ENCODE measurements at places on chromosomes 3 and 15. TPM values are rescaled to one million over a fixed set of nuclear protein-coding genes. Genes with fewer than 3 reads are reported as not detected.

GRCh38 chr15:78749831-78750230 lies 61.4 kb downstream of the ADAMTS7 start:
- H3K4me1 ChIP-seq = peaks cover 10% of the 10 kb centered on the region
- H3K36me3 ChIP-seq = no peaks in the 10 kb centered on the region

GRCh38 chr3:100545371-100545770 lies 53.0 kb downstream of the TMEM45A start:
- DNase-seq = no peak
- no peak overlapping the region for H3K27ac ChIP-seq
- no peak overlapping the region for H3K4me3 ChIP-seq
- H3K27me3 ChIP-seq = no peaks in the 10 kb centered on the region

- H3K4me3 ChIP-seq = no peak overlapping the region
- H3K36me3 ChIP-seq = peaks cover 8% of the 10 kb centered on the region
- H3K27me3 ChIP-seq = no peaks in the 10 kb centered on the region
- H3K27ac ChIP-seq = no peak overlapping the region
- no peaks in the 10 kb centered on the region for H3K4me1 ChIP-seq
- DNase-seq = no peak
These were observed 9.8 kb upstream of the RPSA start for GRCh38 chr3:39396690-39397089.

DNA sequence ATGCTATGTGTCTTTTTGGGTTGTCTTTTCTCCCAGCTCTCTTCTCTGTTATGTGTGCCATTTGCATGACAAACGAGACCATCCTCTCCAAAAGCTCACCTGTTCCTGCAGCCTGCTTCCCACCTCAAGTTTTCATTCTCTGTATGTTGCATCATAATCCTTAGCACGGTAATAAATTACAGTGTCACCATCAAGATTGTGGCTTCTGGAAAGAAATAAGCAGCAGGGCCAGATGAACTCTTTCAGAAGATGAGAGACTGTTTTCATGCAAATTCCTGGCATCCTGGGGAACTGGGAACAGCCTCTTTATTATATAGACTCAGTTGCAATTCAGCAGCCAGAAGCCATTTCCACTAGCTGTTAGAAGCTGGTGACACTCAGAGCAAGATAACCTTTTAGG lies 436.7 kb downstream of the EPHB1 start:
- no peaks in the 10 kb centered on the region for H3K4me1 ChIP-seq
- H3K27me3 ChIP-seq = no peaks in the 10 kb centered on the region
- no peak overlapping the region for H3K27ac ChIP-seq
- no peak overlapping the region for H3K4me3 ChIP-seq
- no peak for DNase-seq
- no peaks in the 10 kb centered on the region for H3K36me3 ChIP-seq

DNA sequence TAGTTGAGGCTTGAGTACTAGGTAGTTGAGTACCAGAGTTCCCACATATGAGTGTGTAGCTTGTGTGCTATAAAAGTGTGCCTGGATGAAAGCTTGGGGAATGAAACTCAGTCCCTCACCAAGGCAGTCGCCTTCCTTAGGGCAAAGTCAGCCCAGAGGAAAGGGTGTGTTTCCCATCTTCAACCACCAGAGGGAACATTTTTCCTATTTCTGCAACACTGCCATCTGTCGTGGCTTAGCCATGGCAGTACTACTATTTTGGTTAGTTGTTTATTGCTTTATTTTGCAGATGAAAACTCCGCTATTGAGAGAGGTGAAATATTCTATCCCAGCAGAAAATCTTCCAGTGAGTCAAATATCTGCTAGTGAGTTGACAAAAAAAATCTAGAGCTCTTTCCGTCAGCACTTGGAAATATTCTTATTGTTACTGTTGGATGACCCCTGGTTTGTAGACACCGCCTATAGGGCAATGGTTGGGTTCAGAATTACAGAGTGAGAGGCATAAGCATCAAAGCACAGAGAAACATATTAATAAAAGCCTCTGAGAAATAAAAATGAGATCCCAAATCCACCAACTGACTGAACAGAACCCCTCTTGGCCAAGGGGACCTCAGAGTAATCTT lies 239.9 kb downstream of the CPNE4 start:
- no peaks in the 10 kb centered on the region for H3K4me1 ChIP-seq
- no peaks in the 10 kb centered on the region for H3K27me3 ChIP-seq
- no peak overlapping the region for H3K4me3 ChIP-seq
- H3K27ac ChIP-seq = no peak overlapping the region
- H3K36me3 ChIP-seq = no peaks in the 10 kb centered on the region

DNA sequence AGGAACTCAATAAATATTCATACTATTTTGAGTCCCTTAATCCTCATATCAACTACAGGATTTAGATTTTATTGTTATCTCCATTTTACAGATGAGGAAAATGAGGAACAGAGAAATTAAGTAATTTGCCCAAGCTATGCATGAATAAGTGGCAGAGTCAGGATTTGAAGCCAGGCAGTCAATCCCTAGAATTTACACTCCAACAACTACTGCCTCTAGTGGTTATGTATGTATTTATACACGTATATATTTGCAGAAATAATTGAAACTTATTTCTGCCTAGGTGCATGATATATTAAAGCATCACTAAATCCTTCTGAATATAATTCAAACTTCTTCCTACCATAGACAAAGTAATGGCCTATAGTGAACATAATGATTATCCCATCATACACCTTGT lies 137.4 kb downstream of the SERPINI1 start:
- H3K27me3 ChIP-seq = no peaks in the 10 kb centered on the region
- no peaks in the 10 kb centered on the region for H3K36me3 ChIP-seq
- H3K4me1 ChIP-seq = no peaks in the 10 kb centered on the region

- H3K4me1 ChIP-seq = peaks cover 55% of the 10 kb centered on the region
- H3K27ac ChIP-seq = peak overlapping the region; percentile 33
- DNase-seq = peak; percentile 59
- no peak overlapping the region for H3K4me3 ChIP-seq
- no peaks in the 10 kb centered on the region for H3K27me3 ChIP-seq
- H3K36me3 ChIP-seq = no peaks in the 10 kb centered on the region
These were observed 2.2 kb upstream of the RNF7 start for GRCh38 chr3:141735770-141736465.

GRCh38 chr15:50848349-50848748 lies 60.1 kb upstream of the AP4E1 start:
- H3K27ac ChIP-seq = no peak overlapping the region
- no peaks in the 10 kb centered on the region for H3K36me3 ChIP-seq
- no peak overlapping the region for H3K4me3 ChIP-seq
- H3K4me1 ChIP-seq = peaks cover 6% of the 10 kb centered on the region

DNA sequence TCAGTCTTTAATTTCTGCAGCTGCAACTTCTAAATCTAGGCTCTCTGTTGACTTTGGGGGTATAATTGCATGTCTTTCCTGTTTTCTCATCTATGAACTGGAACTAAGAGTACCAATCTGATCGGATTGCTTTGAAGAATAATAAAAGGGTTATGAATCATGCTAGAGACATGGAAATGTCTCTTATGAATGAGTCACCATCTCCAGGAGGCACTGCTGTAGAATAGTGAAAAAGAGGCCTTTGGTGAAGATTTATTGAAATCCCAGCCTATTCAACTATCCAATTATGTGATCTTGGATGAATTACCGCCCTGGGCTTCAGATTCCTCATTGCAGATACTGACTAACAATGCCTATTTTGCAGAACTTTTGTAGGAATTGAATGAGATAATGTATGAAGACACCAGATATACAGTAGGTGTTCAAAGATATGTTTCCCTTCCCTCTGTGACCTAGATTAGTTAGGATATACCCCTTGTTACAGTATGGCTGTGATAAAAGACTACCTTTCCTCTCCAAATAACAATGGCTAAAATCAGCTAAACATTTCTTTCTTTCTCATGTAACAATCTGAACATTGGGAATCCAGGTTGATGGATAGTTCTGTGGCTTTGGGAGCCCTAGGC lies 11.5 kb upstream of the CMTM8 start:
- H3K36me3 ChIP-seq = no peaks in the 10 kb centered on the region
- no peaks in the 10 kb centered on the region for H3K27me3 ChIP-seq
- H3K27ac ChIP-seq = no peak overlapping the region
- DNase-seq = no peak
- H3K4me1 ChIP-seq = peaks cover 80% of the 10 kb centered on the region

RASA2 gene
- total RNA-seq = 10.7 TPM

DNA sequence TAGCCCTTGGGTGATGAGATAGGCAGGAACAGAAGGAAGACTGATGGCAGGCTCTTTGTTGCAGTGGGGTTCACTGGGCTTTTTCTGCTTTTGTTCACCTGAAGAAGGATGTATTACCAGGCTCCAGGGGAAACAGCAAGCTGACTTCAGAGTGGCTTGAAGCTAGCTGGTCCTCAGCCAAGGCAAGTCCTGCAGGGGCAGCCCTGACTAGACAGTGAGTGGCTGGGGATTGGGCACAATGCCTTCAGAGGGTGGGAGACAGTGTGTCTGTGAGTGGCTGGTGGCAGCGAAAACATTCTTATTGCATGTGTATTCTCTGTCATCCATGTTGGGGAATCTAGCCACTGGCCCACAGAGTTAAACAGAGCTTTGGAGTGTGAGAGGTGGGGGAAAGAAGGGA lies 2.3 kb upstream of the TEX264 start:
- no peak overlapping the region for H3K4me3 ChIP-seq
- no peaks in the 10 kb centered on the region for H3K27me3 ChIP-seq

GRCh38 chr3:127735767-127736693 lies 63.3 kb downstream of the ABTB1 start:
- H3K4me3 ChIP-seq = no peak overlapping the region
- H3K27ac ChIP-seq = no peak overlapping the region
- no peak for DNase-seq
- H3K27me3 ChIP-seq = peaks cover 1% of the 10 kb centered on the region
- H3K4me1 ChIP-seq = no peaks in the 10 kb centered on the region
- H3K36me3 ChIP-seq = no peaks in the 10 kb centered on the region

BFSP2 gene
- not detected for total RNA-seq

NR2F2 gene
- 5.0 TPM for total RNA-seq

SNX22 gene
- 5.5 TPM for total RNA-seq

GRCh38 chr3:117836296-117836695 lies 1126.7 kb downstream of the TUSC7 start:
- H3K27me3 ChIP-seq = no peaks in the 10 kb centered on the region
- no peak overlapping the region for H3K27ac ChIP-seq
- no peaks in the 10 kb centered on the region for H3K36me3 ChIP-seq
- H3K4me1 ChIP-seq = no peaks in the 10 kb centered on the region
- H3K4me3 ChIP-seq = no peak overlapping the region

GRCh38 chr3:110886222-110886893 lies 185.3 kb upstream of the NECTIN3 start:
- DNase-seq = no peak
- no peak overlapping the region for H3K27ac ChIP-seq
- no peaks in the 10 kb centered on the region for H3K27me3 ChIP-seq
- no peak overlapping the region for H3K4me3 ChIP-seq

MITF gene
- total RNA-seq = 0.38 TPM

DNA sequence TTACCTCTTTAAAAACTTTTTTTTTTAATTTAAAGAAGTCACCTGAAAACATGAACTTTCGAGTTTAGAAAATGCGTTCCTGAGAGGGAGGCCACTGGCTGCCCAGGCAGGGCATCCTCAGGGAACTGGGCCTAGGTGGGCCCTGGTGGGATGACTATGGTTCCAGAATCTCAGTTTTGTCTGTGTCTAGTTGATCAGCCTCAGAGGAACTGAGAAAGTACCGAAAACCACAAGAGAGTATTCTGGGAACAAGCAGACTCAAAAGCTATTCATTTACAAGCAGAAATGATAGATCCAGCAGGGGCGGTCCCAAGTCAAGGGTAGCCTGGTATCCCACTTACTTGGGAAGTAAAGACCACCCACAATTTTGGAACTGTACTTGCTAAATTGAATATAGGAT lies 10.5 kb downstream of the WWTR1 start:
- H3K27ac ChIP-seq = no peak overlapping the region
- H3K36me3 ChIP-seq = peaks cover 21% of the 10 kb centered on the region
- H3K4me1 ChIP-seq = peaks cover 95% of the 10 kb centered on the region
- no peaks in the 10 kb centered on the region for H3K27me3 ChIP-seq
- no peak for DNase-seq
- H3K4me3 ChIP-seq = no peak overlapping the region

All from HepG2 (cell line).